ENCODE measurements at places on chromosomes 7 and 10. TPM values are rescaled to one million over a fixed set of nuclear protein-coding genes. Genes with fewer than 3 reads are reported as not detected.

DNA sequence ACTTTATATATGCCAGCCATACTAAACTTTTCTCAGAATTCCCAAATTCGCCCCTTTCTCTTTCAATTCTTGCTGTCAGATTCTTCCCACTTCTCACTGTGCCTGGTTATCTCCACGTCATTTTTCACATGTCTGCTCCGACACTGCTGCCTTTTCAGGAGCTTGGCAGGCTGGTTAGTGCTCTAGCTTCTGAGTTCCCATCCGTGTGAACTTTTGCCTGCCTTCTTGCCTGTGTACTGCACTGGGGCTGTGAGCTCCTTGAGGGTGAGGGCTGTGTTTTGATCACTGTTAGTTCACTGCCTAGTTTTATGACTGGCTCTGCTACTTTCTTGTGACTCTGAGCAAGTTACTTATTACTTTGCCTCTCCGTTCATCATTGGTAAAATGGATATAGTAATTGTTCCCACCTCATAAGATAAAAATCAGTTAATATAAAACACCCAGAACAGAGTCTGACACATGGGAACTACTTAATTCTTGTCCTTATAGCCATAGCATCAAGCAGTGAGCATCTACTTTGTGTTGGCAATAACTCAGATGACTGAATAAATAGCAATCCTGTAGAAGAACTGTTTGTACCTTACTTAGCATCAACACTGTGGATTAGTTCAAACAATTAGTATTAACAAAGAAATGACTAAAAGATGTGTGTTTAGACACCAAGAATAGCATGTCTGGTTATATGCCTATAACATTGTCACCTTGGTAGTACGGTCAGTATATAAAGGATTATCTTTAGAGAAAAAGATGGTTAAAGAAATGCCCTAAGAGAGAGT lies 5.5 kb downstream of the GSTO1 start:
- peaks cover 37% of the 10 kb centered on the region for H3K4me1 ChIP-seq
- no peak overlapping the region for H3K27ac ChIP-seq
- peaks cover 49% of the 10 kb centered on the region for H3K36me3 ChIP-seq
- H3K27me3 ChIP-seq, result no peaks in the 10 kb centered on the region
- no peak for DNase-seq
- no peak overlapping the region for H3K4me3 ChIP-seq

DNA sequence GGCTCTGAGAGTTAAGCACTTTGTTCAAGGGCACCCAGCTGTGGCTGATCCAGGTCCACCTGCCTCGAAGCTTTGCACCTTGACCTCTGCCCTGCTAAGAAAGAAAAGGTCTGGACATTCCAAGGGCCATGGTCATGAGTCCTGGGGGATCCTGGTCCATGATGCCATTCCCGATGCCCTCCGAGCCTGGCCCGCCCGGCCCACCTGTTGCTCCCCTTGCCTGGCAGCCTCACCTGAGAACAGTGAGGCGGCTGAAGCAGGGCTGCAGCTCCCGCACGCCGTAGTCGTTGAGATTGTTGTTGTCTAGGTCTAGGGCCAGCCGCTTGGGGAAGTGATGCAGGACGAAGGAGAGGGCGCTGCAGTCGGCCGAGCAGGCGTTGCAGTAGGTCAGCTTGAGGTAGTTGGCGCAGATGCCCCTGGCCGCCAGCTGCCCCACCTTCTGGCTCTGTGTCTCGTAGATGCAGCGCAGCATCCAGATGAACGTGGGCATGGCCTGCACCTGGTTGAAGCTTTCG lies 27.5 kb downstream of the NOD1 start:
- no peak for DNase-seq
- H3K4me3 ChIP-seq, result no peak overlapping the region
- H3K36me3 ChIP-seq, result no peaks in the 10 kb centered on the region
- no peak overlapping the region for H3K27ac ChIP-seq

DNA sequence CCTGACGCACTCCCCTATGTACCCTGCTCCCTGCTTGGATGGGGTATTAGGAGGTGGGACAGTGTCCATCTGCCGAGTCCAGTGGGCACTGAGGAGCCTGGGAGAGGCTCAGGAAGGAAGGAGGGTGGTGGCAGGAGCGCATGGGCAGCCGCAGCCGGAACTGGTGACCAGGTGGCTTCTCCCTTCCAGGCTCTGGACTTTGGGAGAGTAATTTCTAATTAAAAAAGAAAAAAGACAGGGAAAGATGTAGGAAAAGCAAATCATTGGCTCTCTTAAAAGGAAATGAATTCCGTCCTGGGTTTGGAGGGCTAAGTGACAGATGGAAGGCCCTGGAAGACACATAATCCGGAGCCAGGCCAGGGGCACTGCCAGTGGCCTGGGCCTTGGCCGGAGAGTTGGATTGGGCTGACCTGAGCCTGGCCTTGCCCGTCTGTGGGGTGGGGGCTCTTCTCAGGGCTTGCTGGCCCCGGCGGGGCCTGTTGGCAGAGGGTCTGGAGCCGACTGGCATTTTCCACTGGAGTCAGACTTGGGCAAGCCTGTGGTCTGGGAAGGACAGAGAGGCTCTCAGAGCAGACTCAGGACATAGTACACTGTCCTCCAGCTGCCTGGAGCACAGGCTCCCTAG lies 63.0 kb downstream of the NEURL1 start:
- no peaks in the 10 kb centered on the region for H3K4me1 ChIP-seq
- peaks cover 11% of the 10 kb centered on the region for H3K27me3 ChIP-seq
- no peaks in the 10 kb centered on the region for H3K36me3 ChIP-seq
- DNase-seq, result no peak
- H3K4me3 ChIP-seq, result no peak overlapping the region

- no peak overlapping the region for H3K27ac ChIP-seq
- DNase-seq, result no peak
- H3K27me3 ChIP-seq, result no peaks in the 10 kb centered on the region
- no peak overlapping the region for H3K4me3 ChIP-seq
- no peaks in the 10 kb centered on the region for H3K4me1 ChIP-seq
Measured at GRCh38 chr7:14687777-14688176, 214.8 kb downstream of the DGKB start.

DNA sequence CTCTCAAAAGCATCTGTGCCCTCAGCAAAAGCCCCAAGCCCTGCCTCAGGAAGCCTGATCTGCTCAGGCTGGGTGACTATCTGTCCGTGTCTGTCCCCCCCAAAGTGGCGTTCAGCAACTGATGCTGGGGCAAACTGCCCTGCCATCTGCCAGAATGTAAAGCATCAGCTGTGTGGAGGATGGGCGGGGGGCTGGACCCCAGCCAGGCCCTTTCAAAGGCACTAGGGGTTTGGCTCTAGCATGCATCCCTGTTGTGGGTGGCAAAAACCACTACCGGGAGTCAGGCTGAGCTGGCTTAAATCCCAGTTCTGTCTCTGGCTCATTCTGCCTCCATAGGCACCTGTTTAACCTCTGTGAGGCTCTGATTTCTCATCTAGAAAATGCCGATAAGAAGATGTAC lies 35.5 kb downstream of the GPRIN2 start:
- peaks cover 62% of the 10 kb centered on the region for H3K4me1 ChIP-seq
- no peak for DNase-seq
- H3K4me3 ChIP-seq, result no peak overlapping the region
- H3K27me3 ChIP-seq, result no peaks in the 10 kb centered on the region
- H3K36me3 ChIP-seq, result no peaks in the 10 kb centered on the region

DNA sequence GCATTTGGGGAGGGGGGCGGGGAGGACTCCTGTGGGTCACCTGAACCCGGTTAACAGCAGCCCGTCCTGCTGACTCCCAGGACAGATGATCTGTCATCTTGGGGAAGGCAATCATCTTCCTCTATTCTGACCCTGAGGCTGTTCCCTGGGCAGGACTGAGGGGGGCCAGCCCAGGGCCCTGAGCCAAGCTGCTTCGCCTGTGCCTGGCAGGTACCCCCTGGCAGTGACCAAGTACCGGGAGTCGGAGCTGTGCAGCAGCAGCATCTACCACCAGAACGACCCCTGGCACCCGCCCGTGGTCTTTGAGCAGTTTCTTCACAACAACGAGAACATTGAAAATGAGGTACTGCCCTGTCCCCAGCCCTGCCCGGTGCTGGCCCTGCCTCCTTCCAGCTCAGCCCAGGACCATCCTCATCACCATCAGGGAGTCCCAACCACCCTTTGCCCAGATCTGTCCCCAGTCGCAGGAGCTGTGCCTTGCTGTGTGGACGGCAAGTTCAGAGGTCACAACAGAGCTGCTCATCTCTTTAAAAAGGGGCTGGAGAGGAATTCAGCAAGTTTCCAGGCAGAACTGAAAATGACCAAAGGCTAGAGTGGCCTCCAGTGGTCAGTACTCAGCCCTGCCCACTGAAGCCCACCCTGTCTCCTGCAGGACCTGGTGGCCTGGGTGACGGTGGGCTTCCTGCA lies 8.1 kb downstream of the AOC1 start:
- no peaks in the 10 kb centered on the region for H3K4me1 ChIP-seq
- H3K36me3 ChIP-seq, result no peaks in the 10 kb centered on the region

Gene TSPAN13
- total RNA-seq, result 80.8 TPM

Gene PLAU
- total RNA-seq, result 305 TPM

DNA sequence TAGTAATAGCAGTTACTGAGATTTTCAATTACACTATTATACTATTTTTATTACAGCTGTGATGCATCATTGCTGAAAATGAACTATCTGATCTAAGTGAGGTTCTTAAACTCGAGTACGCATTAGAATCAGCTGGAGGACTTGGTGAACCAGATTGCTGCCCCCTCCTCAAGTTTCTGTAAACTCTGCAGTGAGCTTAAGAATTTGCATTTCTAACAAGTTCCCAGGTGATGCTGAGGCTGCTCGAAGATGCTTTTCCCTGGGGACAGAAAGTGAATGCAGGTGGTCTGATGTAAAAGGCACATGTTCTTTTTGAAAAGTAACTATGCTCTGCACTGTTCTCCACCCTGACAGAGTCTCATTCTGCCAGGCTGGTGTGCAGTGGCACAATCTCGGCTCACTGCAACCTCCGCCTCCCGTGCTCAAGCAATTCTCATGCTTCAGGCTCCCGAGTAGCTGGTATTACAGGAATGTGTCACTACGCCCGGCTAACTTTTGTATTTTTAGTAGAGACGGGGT lies 12.5 kb downstream of the RNF133 start:
- H3K27ac ChIP-seq, result no peak overlapping the region
- H3K27me3 ChIP-seq, result no peaks in the 10 kb centered on the region
- no peaks in the 10 kb centered on the region for H3K36me3 ChIP-seq
- no peak overlapping the region for H3K4me3 ChIP-seq
- no peaks in the 10 kb centered on the region for H3K4me1 ChIP-seq

Gene MYL10
- total RNA-seq, result not detected

Gene PNLIPRP2
- 0.72 TPM for total RNA-seq

Gene VOPP1
- total RNA-seq, result 131 TPM

Gene CYP2C18
- total RNA-seq, result not detected
